ENCODE measurements at places on chromosomes 5 and 9.
A peak's percentile ranks its signal among the peaks of the same experiment; 100 is the strongest.

GRCh38 chr5:31605920-31606319, 33.0 kb upstream of the PDZD2 start:
- DNase-seq = no peak

DNA sequence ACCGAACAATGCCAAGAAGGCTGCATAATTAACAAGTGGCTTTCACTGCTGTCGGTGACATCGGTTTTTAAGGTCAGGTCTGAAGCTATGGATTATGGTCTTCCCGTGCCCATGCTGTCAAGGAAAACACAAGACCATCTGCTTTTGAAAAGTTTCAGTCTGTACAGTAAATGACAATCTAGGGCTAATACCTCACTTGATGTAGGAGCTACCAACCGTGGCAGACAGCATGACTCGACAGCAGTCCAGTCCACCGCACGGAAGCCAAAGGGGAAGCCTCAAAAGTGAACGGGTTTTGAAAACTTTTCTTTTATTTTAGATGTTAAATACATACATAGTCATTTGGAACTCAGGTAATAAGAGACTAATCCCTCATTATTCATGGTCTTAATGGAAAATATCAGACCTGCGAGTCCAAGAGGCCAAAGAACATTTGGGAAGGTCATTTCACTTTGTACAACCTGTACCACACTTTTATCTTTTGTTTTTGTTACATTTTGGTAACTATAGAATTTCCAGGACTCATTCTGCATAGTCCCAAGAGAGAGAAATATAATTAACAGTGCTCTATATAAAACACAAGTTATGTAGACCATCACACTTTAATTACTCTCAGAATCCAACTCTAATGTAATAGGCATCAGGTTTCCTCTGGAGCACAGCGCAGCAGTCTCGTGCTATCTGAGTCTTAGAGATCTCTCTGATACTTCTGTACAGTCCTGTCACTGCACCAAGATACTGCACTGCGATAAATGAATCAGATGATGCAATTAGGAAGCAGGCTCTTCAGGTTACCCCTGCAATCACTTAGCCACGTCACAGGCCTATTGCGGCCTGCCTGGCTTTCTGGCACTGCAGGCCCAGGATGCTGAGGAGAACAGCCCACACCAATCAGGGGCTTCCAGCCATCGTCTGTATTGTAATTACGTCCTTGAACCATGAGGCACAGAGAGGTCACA, 184.9 kb downstream of the FANCC start:
- no peak for DNase-seq

GRCh38 chr5:143245929-143246561, 157.4 kb downstream of the NR3C1 start:
- DNase-seq = no peak

- DNase-seq = no peak
These were observed 18.6 kb upstream of the SLC6A19 start for GRCh38 chr5:1182633-1183423.

DNA sequence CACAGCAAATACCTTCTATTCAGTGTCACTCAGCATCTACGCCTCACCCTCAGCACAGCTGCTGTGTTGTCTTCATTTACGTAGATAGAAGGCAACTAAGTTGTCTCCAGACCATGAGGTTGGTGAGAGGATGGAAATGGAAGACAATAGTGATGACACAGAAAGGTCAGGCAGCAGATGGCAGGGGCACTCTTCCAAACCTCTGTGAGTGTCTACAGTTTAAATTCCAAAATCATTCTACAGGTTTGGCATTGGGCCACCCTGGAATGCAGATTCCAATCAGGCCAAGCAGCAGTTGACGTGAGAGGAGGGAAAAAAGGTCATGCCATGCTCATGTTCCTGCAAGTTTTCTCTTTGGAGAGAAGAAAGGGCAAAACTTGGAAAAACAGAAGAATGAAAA, 68.7 kb upstream of the ADAMTSL1 start:
- DNase-seq = no peak

DNA sequence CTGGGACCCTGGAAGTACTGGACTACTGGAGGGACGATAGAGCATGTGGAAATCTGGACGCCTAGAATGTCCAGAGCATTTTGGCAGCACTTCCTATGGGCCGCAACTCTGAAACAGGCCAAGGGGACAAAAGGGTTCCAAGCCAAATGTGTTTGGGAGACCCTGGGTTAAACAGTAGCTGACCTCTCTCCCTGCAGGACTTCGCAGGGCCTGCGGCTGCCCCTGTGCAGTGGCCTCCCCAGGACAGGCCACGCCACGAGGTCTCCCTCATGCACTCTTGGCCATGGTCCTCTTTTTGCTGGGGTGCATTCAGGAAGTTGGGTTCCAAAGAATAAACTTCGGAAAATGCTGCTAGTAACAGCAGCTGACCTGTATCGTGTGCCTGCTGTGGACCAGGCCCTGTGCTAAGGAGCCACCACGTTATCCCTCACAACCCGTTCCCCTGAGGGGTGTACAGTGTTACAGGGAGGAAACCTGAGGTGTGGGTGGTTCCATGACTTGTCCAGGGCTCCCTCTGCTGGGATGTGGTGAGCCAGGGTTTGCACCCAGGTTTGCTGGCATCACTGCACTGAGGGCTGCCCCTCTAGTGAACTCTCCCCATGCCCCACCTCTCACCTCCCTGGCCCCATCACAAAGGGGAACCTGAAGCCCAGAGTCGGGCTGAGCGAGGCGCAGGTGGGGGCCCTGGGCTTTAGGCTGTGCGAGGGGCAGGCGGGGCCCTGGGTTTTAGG, 79.4 kb downstream of the AMBP start:
- DNase-seq = no peak

DNA sequence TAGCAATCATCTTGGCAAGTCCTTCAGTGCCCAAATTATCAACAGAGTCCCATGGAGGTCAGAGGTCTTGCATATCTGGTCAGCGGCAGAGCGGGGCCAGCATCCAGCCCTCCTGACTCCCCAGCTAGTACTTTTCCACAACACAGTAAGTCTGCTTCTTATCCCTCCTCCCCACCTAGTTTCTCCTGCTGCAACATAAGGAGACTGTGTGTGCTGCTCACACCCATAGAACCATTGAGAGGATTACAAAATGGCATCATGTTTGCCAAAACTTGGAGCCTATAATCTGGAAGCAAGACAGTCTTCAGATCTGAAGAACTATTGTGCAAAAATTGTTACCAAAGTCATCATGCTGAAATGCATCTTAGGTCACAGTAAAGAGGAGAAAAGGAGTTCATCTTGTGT, 125.8 kb upstream of the ZNF366 start:
- DNase-seq = no peak

GRCh38 chr9:14300040-14300439, 13.9 kb downstream of the NFIB start:
- no peak for DNase-seq

GRCh38 chr9:94563548-94563947, 8.7 kb downstream of the PCAT7 start:
- no peak for DNase-seq

- DNase-seq = no peak
These were observed 26.3 kb downstream of the SPZ1 start for GRCh38 chr5:80346055-80346454.

- DNase-seq = no peak
These were observed 126.3 kb downstream of the PDE4D start for GRCh38 chr5:59767211-59767605.

- no peak for DNase-seq
These were observed 10.8 kb upstream of the CPLX2 start for GRCh38 chr5:175860531-175861045.

DNA sequence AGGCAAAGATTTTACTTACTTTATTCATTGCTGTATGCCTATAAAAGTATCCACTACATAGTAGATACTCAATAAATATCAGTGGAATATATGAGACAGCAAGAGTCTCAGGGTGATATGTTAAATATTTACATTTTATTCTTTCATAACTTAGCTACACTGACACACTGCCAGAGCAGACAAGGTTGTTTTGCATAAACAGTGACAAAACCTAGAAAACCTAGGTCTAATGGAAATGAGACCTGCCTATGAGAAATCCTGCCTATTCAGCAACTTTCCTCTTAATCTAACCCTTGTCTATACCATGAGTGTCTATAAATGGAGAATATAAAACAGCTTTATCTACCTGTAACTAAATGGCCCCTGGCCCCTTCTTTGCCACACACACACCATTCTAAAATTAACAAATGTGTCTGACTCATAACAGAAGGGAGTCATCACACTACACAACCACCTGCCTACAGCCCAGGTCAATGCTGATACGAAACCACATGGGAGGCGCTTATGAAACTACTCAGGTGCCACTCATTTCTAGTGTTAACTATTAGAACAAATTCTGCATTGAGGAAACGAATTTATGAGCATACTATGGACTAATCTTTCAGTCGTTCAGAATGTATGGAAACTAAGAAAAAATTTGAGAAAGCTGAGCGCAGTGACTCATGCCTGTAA, 60.3 kb downstream of the UBAP2 start:
- no peak for DNase-seq

GRCh38 chr5:172005708-172006320, 624 bp downstream of the FBXW11 start:
- DNase-seq = no peak

GRCh38 chr5:156800929-156801328, 49.2 kb upstream of the PPP1R2B start:
- DNase-seq = no peak

- no peak for DNase-seq
These were observed 338.1 kb upstream of the MSX2 start for GRCh38 chr5:174386306-174386705.

GRCh38 chr9:82410306-82410705, 421.7 kb downstream of the SPATA31D1 start:
- DNase-seq = no peak

- DNase-seq = no peak
These were observed 479.0 kb downstream of the ZSWIM6 start for GRCh38 chr5:61811052-61811451.

GRCh38 chr5:31133488-31133887, 60.0 kb upstream of the CDH6 start:
- DNase-seq = no peak

DNA sequence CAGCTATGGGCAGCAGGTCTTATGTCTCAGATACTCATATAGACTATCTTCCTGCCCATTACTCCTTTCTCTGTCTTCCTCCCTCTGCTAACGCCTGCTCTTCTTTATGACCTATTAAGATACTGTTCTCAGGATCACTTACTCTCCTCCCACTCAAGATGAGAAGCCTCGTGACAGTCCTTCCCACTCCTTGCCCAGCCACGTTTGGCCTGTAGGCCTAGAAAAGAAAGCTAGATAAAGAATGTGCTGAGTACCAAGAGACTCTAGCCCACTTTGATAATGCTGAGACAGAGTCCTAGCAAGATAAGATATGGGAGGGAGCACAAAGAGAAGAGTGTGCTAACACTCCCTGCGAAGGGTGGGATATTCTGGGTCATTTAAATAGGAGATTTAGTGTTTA, 6.8 kb upstream of the DENND4C start:
- no peak for DNase-seq

- peak; percentile 44 for DNase-seq
These were observed 88.8 kb downstream of the ANXA2R start for GRCh38 chr5:42951293-42951840.

GRCh38 chr5:96745025-96745424, 62.7 kb downstream of the ERAP1 start:
- no peak for DNase-seq

DNA sequence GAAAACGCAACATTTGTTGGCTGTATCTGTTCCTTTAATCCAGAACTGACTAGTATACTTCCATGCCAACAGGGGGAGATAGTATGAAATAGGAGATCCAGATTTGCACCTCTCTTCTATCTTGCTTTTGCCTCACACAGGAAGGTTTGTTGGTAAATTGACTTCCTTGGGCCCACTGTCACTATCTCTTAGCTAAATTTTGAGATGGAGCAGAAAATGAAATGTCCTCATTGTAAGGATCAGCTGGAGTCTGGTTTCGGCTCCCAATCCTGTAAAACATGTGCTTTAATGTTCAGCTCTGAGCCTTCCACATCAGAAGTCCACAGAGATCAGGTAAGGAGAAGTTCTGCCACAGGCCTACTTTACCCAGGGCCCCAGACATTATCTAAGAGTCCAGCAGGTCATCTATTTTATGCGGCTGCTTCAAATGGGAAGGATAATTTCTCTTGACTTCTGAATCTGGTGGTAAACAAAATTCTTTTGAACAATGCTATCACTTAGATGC, 176.8 kb downstream of the FER start:
- DNase-seq = no peak

- DNase-seq = no peak
These were observed 202.7 kb downstream of the CD180 start for GRCh38 chr5:66993882-66994281.

- DNase-seq = no peak
These were observed 21.2 kb downstream of the MEGF9 start for GRCh38 chr9:120692901-120693699.

- no peak for DNase-seq
These were observed 113.7 kb downstream of the GABRB2 start for GRCh38 chr5:161432798-161433197.

DNA sequence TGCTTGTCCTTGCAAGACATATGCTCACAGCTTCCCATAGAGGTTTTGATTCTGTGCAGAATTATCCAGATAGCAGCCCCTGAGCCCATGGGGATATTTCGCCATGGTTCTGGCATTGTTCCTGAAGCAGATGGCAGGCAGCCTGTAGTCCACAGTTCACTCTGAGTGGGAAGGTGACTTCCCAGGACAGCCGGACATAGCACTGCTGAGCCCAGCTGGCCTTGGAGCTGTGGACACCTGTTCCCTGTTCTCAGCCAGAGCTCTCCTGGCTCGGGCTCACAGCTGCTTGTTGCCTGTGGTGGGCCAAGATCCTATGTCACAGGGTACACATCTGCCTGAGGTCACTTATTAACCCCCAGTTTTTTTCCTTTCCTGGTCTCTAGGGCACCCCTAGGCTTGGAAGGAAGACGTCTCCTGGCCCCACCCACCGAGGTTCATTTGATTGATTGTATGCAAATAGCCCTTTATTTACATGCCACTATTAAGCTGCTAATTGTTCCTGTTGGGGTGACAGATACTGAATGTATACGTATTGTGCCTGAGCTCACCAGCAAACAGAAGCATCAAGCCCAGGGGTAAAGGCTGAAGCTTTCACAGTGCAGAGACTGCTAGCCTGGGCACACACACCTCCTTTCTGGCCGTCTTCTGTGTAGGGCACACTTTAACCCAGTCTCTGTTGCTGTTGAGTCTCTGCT, 96.6 kb upstream of the DMRT1 start:
- no peak for DNase-seq

- DNase-seq = no peak
These were observed 225.4 kb downstream of the SYK start for GRCh38 chr9:91027005-91027404.

GRCh38 chr5:45105491-45105994, 296.8 kb downstream of the MRPS30 start:
- no peak for DNase-seq

GRCh38 chr5:84286662-84287061, 98.0 kb downstream of the EDIL3 start:
- no peak for DNase-seq

Measured in NCI-H1417 treated with DMSO at 0.1 percent for 48 hours (cell line).